ENCODE measurements at places on chromosomes 2 and 18.

DNA sequence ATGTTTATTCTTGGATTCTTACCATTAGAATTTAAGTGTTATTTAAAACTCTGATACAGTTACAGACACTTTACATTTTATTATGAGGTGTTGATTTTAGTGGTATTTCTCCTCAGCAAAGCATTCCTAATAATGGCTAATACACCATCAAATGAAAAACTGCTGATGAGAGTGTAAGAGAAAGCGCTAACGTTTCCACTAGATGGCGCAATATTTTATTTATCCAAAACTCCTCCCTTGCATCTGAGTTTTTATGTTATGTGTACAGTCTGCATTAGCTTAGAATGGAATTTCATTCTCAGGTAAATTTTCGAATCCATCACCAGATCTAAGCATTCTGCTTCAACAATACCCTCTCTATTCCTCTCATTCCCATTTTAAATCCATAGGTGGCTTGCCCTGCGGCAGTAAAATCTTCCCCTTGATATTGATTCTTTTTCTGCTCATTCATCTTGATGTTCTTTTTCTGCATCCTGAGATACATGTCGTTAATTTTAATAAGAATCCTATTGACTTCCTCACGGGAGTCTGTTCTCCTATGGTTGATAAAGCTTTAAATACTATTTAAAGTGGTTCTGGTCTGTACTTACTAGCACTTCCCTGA is 53.9 kb downstream of the PRKRA start:
- DNase-seq = peak; percentile 23

DNA sequence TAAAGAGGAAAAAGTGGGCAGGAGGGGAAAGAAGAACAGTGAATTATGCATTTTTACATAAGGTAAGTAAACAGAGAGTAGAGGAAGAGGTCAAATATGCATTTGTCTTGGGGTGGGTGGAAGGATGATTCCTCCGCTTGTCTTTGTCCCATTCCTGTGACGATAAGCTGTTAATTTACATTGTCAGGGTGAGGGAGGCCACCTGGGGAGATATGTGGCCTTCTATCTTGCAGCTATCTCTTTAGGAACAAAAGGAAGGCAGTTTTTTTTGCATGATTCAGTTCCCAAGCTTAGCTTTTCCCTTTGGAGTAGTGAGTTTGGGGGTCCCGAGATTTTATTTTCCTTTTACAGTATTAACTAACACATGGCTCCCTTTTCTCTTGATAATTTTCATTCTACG is 2.2 kb upstream of the INPP4A start:
- DNase-seq = no peak

DNA sequence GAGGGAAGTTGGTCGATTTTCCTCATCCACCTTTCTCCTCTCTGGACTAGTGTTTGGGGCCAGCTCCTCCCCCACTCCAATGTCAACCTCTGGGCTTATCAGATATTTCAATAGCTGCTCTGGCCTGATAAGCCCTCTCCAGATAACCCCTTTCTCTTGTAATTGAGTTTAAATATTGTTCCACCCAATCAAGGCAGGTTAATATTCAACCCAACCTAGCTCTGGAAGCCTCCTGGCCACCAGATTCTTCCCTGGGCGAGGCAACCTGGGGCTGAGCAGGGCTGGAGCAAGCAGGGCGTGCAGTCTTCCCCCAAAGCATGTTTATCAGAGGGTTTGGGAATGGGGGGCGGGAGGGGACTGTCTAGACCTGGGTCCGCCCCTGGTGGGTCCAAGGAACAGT is 73.8 kb downstream of the TFCP2L1 start:
- DNase-seq = no peak

- DNase-seq = no peak
Observed at GRCh38 chr18:63253014-63253413, 66.6 kb downstream of the BCL2 start.

DNA sequence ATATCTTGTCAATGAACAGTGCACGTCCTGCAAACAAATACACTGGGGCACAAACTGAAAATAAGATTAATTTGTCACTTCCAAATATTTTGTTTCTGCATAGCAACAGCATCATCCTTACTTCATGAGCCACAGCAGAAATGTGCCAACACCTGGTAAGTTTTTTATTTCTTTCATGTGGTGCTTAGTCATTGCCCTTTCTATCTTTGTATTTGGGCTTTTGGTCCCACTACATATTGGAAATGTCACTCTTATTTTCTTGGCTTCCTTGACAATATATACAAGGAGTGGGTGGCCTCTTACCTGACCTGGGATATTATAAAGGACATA is 208.0 kb downstream of the RBM43 start:
- no peak for DNase-seq

DNA sequence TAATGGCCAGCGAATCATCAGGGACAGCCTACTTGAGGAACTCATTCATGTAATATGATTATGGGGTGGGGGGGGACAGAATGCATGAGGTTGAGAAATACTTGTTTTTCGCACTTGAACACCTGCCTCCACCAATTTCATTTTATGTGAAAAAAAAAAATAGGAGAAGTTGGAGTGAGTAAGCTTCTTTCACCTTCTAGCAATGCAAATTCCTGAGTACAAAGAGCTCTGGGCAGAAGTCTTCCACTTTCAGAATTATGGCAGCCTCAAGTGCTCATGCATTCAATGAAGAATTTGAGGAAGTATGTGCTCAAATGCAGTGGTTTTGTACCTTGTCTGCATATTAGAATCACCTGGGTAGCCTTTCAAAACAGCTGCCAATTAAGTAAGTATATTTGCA is 40.1 kb upstream of the GPD2 start:
- no peak for DNase-seq

- no peak for DNase-seq
Observed at GRCh38 chr2:48397846-48398245, 132.1 kb upstream of the STON1 start.
